ENCODE measurements at places on chromosomes 1 and 21.

DNA sequence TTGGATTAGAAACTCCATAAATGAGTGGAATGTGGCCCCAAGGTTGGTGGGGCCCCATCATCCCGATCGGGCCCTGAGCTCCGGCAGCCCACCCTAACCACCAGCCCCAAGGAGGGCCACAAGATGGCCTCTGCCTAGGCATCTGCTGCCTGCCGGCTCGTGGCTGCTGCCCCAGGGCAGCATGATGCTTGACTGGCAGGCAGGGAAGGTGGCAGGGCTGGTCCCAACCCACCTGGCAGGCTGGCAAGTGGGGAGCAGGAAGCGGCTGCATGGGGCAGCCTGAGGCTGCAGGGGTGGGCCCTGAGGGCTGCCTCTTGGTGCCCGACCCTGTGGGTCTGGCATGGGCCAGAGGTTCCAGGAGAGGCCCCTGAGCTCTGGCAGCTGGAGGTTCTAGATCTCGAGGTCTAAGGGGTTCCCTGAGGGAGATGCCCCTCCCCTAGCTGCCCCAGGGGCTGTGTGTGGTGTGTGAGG is 760 bp upstream of the GJC2 start:
- no peak for DNase-seq

- DNase-seq, result no peak
Observed at GRCh38 chr1:75131565-75132241, 2.5 kb upstream of the LHX8 start.

DNA sequence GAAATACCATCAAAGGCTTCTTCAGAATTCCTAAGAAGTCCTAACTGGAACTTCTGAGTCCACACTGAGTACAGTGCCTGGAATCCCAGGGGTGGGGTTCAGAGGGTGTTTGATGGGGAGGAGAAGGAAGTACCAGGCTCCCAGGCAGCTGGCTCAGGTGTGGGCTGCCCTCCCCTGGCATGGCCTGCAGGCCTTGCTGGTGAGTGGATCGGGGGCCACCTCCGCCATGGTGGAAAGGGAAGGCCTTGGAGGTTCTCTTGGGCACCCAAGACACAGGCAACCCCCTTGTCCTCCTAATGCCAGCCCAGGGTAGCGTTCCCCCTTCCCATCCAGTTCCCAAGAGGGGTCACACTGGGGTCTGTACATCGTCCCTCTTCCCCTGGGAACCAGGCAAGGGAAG is 26.8 kb upstream of the TNFRSF1B start:
- no peak for DNase-seq

DNA sequence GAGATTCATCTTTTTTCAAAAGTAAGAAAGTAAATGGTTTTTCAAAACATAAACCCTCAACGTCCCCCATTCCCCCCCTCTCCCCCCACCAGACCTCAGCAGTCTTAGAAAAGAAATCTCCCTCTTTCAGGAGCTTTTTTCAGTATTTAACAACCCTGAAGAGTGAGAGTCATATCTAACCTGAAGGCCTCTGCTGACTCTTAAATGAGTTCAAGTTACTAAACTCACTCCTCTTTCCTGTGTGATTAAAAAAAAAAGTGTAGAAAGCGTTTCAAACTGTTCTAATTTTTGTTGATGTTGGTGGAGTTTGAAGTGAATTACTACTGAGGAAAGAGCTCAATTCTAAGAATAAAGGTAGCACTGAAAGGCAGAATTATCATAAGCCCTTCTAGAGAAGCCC is 93.7 kb downstream of the VAV3 start:
- DNase-seq, result no peak
